Activated gamma-delta T cell treated with anti-CD3 and anti-CD28 coated beads, Interleukin-2, amount 50 U/mL, for 16 hours (primary cell): ENCODE measurements at places on chromosomes 12 and 14.

- no peak for DNase-seq
These were observed 102.7 kb downstream of the UNC79 start for GRCh38 chr14:93533437-93533836.

DNA sequence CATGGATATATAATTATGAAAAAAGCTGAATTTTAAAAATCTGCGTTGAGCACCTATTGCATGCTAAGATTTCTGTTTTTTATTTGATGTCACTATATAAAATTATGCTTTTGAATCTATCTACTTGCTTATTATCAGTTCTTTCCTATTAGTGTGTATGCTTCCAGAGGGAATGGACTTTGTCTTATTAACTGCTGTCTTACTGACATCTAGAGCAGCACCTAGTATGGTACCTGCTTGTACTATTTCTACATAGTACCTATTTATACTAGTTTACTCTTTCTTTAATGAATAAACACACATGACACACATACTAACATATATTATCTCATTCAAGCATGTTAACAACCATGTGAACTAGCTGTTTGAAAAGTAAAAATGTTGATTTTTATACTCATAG, 38.6 kb upstream of the PIK3C2G start:
- DNase-seq = no peak

DNA sequence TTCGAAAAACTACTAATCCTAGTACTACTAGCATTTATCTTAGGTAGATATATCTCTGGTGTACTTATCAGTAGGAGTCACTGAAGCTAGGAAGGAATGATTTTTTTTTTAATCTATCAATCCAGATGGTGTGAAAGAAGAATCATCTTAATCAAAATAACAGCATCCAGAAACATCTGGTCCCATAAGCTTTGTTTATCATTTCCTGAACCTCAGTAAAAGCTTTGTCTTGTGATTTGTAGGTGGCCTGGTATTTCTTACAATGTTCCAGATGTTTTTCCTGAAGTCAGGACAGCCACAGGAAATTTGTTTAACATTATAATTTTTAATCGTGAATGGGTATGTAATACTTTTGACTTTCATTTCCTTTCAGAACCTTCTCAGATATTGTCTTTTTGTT, 28.0 kb upstream of the LUM start:
- DNase-seq = no peak

DNA sequence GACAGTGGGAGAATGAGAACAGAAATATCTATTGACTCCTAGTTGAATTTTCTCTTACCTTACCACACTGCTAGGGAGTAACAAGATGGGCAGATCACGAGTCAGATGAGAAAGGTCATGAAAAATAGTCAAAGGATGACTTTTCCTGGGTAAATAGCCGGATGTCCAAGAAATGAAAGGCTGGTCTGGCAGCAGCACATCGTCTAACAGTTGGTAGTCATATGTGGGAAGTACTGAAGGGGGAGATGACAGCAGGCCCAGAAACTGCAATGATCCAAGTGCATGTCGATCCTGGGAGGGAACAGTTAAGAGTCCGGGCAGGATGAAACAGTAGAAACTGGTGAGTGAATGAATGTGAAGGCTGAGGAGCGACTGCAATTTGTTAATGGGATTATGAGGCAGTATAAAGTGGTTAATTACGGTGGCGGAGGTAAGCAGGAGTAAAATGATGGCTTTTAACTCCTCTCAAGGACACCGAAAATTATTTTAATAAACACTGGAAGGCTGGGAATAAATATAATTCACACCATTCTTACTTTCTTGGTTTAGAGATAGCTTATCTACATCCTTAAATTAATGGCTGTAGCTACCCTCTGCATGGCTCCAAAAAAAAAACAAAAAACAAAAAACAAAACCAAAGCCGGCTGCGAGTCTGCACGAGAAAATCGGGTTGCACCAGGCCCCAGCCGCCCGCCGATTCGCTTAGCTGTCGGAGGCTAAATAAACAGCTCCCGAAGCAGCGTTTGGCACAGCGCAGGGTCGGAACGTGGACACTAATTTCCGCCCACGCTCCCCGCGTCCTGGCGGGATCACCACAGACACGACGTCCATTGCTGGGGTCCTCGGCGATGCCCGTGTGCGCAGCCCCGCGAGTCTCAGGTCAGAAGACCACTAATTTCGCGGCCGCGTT, 1.0 kb upstream of the ERC1 start:
- DNase-seq = peak; percentile 31

DNA sequence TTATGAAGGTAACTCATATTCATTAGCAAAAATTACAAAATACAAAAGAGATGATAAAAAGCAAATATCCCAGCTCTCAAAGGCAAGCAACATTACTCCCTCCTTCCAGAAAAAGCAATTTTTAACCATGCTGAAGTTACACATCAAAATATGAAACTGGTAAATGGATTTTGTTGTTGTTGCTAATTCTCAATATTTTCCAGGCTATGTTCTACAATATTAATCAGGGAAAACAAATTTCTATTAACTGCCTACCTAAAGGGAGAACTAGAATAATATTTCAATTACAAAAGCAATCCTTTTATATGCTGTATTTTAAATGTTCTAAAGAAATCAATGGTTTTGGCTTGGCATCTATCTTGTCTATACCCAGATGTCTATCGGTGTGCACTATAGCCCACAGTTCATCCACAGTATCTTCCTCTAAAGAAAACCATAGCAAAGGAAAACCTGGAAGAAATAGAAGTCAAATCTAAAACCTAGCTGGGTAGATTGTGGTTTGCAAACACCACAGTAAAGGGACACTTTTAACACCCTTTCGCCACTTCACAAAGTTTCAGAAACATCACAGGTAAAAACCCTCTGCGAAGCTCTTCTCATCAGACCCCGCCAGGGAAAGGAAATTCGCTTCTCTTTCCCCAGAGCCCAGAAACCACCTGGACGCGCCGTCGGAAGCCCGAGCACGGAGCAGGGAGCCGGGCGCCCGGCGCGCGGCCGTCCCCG, 32.0 kb downstream of the TC2N start:
- DNase-seq = no peak

DNA sequence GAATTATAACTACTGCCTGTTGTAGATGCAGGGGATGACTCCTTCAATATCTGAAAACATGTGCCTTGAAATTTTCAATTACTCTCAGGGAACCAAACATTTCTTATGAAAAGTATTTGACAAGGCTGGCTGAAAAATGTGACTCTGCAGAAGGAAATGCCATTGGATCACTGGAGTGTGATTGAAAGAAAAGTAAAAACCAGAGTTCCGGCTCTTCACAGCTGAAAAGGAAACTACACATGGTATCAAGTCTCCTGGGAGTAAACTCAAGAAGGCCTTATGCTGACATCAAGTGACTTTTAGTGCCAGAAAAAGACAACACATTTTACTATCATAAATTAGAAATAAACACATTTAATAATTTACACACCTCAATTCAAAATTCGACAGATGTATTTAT, 693.0 kb downstream of the LRFN5 start:
- DNase-seq = no peak

DNA sequence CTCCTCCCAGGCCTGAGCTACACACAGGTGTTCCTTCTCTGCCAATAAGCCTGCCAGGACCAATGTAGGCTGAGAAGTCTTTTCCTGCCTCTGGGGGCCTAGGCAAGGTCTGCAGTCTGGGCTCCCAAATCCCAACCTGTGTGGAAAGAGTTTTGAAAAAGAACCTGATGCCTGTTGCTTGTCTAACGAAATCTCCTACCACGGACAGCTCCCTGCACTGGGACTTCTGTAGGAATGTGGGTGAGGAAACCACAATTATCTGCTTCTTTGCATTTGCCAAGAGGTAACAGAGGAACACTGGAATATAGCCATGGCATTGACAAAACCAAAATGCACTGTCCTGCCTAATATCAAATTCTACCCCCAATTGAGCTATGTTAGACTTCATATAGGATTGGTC, 877.0 kb upstream of the TMEM132C start:
- no peak for DNase-seq

DNA sequence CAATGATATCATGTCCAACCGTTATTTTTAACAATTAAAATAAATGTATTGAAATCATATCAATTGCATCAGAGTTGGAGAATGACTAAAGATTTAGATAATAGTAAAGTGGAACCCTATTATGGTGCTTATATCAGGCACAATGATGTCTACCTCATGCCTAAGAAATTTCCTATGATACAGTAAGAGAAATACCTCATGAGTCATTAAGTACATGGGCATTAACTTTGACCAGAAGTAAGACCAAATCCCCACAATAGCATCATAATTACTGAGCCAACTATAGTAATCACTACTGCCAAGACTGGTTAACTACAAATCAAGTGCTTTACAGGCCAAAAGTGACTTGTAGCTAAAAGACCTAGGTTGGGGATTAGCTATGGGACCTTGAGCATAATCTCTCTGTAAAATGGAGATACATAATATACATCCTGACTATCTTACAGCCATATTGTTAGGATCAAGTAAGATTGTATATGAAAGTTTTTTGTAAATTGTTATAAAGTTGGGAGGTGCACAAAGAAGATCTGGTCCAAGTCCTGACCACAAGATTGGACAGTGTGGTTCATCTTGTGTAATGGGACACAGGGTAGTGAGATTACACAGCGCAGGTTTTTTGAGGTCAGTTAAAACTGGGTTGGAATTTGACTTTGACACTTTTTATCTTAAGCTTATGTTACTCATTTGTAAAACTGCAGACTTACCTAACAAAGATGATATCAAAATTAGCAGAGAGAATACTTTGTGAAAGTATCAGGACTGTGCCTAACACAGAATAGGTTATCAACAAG, 60.5 kb downstream of the ERGIC2 start:
- no peak for DNase-seq

GRCh38 chr12:91395628-91396135, 213.1 kb upstream of the DCN start:
- no peak for DNase-seq

DNA sequence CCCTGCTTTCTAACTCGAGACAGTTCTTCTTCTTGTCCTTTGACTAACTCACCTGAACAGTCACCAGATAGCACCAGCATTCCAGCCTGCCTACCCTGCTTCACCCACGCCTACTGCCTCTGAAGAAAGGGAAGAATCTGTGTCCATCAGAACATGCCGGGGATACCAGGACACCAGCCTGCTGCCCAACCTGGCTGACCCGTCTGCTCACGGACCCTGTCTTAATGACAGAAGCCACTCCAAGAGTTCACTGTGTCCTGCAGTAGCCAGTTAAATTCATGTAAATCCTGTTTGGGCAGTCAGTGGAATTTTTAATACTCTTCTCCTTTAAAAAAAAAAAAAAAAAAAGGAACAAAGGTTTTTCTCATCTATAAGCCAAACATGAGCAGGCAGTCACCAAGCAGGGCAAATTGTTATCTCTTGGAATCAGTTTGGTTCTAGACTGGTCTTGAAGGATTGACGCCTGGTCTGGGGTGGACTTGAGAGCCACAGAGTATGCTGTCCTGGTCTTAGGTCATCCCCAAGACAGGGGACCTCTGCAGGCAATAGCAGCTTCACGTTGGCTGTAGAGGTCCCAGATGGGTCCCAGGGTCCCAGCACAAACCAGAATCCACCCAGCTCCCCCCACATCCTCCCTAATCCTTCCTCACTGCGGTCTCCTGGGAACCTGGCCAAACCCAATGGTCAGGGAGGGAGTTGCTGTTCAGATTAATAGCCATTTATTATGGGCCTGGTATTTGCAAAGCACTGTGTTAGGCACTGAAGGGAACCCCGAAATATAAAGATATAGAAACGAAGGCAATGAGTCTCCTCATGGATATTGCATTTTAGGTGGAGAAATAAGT, 181.1 kb upstream of the HIF1A start:
- no peak for DNase-seq

DNA sequence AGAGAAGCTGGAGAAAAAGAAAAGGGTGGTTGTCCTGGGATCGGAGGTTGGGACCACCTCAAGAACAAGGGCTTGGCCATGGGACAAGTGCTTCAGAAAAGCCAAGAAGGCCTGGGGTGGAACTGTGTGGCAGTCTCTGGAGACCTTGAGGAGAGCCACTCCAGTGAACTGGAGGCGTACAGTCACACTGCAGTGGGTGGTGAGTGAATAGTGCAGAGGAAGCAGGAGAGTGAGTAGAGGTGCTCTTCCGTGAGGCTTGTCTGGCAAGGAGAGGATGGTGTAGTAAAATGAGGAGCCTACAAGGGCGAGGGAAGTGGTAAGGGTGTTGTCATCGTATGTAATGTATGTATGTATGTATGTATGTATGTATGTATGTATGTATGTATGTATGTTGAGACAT, 20.9 kb downstream of the RASSF3 start:
- DNase-seq = no peak

- DNase-seq = no peak
These were observed 6.4 kb downstream of the ACTN1 start for GRCh38 chr14:68972507-68973218.

- no peak for DNase-seq
These were observed 706.9 kb upstream of the STXBP6 start for GRCh38 chr14:25756876-25757275.

- DNase-seq = no peak
These were observed 9.9 kb downstream of the GTSF1 start for GRCh38 chr12:54463484-54463883.

- DNase-seq = no peak
These were observed 127.2 kb upstream of the DAAM1 start for GRCh38 chr14:59061292-59061691.

DNA sequence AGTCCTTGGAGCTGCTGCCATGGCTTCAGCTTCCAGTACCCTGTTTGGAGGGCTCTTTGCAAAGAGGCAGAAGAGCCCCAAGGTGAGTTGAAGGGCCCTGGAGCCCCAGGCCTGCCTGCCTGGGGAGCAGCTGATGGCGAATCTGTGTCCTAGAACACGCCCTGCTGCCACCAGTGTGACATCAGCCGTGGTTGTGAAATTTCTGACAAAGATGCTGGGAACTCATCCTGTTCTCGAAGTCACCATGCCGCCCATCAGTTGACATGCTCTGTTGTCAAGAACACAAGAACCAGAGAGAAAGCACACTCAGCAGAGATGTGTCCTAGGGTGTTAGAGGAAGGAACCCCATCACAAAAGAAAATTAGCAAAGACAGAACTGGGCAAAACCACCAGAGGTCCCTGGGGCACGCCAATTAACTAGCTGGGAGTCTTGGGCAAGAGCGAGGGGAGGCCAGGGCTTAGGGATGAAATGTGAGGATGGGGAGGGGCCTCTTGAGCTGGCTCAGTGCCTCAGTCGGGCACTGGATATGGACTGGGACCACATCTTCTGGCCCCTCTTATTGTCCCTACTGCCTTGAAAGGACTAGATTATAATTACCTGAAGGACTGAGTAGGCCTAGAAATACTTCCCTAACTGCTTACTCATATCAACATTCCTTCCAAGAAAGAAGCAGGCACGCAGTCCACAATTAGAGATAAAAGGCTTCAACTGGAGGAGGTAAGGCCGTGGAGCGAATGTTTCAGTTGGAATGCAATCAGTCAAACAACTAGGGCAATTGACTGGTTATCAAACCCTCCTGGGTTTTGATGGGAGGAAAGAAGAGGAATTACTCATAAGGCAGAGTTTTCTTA, 163.1 kb downstream of the CACNA1C start:
- DNase-seq = no peak

- DNase-seq = no peak
These were observed 165.1 kb downstream of the SLC38A4 start for GRCh38 chr12:46660719-46661109.
